ENCODE measurements at places on chromosomes 16 and 17.

DNA sequence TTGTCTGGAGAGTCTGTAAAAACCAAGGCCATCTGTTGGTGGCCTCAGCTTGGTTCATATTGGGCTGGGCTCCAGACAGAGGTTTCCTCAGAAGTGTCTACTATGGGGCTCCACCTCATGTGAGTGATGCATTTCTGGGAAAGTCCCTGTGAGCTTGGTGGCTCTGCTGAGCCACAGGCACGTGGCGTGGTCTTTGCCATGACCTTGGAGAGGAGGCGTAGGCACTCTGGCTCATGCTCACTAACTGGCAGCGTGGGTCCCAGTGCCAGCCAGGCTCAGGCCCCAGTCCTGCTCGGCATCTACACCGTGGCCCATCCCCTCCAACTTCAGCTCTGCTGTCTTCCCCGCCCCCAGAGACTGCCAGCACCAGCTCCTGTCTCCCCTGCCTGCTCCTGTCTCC is 10.7 kb upstream of the SMTNL2 start:
- DNase-seq, result peak; percentile 13

- DNase-seq, result no peak
These were observed 6.2 kb downstream of the SLC47A1 start for GRCh38 chr17:19539841-19540311.

DNA sequence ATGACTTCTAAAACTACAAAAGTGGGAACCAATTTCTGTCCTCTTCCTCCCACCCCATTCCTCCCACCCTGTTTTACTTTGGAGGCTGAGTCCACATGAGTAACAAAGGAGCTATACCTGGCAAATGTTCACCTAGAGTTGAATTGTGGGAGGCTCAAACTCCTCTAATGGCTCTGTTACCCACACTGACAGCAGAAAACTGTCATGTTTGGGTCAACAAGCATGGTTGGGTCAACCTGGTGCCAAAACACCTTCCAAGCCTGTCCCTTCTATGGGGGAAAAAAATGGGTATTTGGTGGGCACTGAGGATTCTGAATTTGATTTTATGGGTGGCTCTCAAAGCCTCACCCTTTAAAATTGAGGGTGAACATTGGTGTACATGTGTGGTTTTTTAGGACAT is 12.0 kb upstream of the HOXB13 start:
- no peak for DNase-seq

- DNase-seq, result no peak
These were observed 391.3 kb upstream of the CDH5 start for GRCh38 chr16:65975049-65975708.

- DNase-seq, result no peak
These were observed 137.9 kb upstream of the ZKSCAN2 start for GRCh38 chr16:25395528-25395927.

DNA sequence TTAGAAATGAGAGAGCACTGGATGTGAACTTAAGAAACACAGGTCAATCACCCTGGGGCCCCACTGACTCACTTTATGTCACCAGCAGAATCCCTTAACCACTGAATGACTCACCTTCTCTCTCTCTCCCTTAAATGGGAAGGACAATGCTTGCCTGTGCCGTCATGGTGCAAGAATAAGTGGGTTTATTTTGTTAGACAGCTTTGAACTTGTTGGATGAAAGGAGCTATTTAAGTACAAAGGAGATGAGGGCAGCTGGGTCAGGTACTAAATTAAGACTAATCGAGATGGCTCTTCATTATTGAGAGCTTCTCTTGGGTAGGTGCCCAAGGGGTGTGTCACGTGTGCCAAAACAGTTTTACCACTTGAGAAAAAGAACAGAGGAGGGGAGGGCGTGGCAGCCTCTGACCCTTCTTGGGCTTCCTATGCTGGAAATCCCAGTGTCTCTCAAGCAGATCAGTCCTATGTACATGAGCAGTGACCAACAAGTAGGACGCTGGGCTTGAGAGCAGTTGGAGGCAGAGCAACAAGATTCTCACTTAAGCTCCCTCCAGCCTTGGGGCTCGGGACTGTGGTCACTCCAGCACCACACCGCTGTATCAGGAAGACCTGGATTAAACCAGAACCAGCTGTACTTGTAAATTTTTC is 6.7 kb upstream of the KRT31 start:
- DNase-seq, result no peak

DNA sequence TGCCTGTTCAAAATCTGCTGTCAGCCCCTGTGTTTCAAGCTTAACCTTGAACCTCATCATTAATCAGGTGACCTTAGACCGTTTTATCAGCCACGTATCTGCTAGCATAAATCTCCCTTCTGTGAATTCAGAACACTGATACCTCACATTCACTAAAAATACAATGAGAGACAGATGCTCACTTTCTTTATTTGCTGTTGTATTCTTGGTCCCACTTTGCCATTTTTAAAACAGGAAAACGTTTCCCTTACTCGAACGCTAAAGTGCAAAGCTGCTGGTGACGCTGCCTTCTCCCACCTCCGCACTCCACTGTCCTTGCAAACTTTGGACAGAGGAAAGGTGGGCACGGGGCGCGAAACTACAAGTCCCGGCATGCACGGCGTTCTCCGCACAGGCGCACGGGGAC is 220 bp upstream of the ARHGAP44 start:
- DNase-seq, result no peak

GRCh38 chr16:35795361-35796029 is 2336.1 kb downstream of the TP53TG3F start:
- DNase-seq, result no peak

- DNase-seq, result no peak
These were observed 32.2 kb downstream of the PRSS54 start for GRCh38 chr16:58262592-58262991.

- DNase-seq, result no peak
These were observed 6.0 kb downstream of the METTL22 start for GRCh38 chr16:8627456-8627855.

DNA sequence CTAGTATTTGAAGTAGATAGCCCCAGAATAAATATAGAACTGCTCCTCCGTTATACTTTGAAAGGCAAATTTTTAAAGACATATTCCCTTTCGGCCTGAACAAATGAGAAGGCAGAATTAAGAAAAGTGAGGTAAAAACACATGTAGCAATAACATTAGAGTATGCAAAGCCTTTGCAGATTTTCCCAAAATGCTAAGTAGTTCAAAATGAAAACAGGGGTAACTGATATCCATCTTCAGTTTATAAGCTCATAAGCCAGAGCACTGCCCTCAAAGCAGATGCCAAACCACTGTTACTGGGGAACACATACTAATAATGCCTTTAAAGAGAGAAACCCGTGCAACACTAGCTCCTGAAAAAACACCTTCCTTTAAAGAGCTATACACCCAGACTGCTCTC is 51.3 kb upstream of the CLEC18B start:
- no peak for DNase-seq

DNA sequence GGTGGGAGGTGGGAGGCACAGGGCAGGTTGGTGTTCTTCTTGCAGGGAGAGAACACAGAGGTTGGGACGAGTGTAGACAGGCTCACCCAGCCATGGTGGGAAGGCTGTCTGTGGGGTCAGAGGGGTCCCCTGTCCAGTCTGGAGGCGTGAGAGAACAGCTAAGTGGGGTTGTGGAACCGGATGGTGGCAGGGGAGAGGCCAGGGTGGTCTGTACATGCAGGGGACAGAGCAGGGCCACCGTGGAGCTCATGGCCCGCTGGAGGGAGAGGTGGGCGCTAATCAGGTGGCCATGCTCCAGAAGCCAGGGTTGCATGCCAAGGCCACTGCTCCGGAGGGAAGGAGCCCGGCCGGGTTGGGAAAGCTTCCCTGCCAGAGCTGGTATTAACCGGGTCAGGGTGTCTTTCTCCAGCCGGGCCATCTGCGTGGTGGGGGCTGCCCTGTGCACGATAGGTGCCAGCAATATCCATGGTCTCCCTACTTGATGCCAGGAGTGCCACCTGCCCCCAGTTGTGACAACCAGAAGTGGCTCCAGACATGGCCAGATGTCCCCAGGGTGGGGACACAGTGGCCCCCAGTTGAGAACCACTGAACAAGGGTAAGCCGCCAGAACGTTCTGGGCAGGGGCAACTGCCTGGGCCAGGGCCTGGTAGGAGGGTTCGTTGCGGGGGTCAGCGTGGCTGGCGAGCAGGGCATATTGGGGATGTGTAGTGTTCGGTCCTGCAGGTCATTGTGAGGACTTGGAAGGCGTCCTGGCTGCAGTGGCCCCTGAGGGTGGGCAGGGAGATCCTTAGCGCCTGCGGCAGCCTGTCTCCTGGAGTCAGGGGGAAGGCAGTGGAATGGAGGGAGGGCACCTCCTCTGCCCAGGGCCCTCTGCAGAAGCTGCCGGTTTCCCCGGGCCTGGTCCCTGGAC is 5.1 kb downstream of the SNN start:
- no peak for DNase-seq

- peak; percentile 12 for DNase-seq
These were observed 1.1 kb upstream of the HAPSTR1 start for GRCh38 chr16:9090101-9090959.

DNA sequence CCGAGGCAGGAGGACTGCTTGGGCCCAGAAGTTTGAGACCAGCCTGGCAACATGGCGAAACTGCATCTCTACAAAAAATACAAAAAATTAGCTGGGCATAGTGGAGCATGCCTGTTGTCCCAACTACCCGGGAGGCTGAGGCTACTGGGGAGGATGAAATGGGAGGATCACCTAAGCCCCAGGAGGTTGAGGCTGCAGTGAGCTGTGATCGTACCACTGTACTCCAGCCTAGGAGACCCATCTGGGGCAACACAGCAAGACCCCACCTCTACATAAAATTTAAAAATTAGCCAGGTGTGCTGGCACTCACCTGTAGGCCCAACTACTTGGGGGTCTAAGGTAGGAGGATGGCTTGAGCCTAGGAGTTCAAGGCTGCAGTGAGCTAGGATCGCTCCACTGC is 1.8 kb downstream of the PAM16 start:
- no peak for DNase-seq

DNA sequence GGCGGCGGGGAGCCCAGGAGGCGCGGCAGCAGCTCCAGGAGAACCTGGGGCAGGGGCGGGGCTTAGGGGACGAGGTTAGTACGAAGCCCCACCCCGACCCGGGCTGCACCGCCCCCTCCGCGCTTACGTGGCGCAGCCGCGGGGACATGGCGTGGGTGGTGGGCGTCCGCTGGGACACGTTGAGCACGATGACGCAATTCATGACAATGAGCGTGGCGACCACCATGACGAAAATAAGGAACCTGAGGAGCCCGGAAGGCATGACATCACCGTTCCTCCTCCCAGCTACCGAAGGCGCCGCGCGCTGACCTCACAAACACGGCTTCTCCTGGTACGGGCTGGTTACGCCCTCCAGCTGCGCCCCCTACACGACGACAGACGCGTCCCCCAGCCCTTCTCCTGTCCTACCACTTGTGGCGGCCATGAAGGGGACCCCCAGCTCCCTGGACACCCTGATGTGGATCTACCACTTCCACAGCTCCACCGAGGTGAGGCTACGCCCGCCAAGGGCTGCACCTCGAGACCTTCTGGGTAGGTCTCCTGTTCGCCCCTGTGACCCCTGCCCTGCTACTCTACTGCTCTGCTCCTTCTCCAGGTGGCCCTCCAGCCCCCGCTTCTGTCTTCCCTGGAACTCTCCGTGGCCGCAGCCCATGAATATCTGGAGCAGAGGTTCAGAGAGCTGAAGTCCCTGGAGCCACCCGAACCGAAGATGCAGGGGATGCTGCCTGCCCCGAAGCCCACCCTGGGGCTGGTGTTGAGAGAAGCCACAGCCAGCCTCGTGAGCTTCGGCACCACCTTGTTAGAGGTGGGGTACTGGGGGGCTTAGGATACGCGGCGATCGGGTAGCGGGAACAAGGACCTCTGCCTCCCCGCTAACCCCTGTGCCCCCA is at the start of gene C17orf107:
TSS of gene C17orf107 (plus strand) at position 196 of the 890 bp plus-strand sequence. CDS start at position 423, 227 bp downstream.
- DNase-seq, result peak; percentile 93

DNA sequence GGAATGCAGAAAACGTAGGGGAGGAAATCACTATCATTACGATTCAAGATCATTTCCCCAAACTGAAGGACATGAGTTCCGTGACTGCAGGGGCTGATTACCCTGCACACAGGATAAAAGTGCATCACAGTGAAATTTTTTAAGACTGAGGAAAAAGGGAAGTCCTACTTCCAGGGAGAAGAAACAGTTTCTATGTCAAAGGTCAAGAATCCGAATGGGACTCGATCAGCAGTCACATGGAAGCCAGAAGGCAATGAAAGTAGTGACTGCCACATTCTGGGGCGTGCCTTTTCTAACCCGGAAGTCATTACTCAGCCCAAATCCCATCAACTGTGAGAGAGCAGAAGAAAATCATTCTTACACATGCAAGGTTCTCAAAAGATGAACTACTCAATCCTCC is 12.1 kb downstream of the ZZEF1 start:
- no peak for DNase-seq

DNA sequence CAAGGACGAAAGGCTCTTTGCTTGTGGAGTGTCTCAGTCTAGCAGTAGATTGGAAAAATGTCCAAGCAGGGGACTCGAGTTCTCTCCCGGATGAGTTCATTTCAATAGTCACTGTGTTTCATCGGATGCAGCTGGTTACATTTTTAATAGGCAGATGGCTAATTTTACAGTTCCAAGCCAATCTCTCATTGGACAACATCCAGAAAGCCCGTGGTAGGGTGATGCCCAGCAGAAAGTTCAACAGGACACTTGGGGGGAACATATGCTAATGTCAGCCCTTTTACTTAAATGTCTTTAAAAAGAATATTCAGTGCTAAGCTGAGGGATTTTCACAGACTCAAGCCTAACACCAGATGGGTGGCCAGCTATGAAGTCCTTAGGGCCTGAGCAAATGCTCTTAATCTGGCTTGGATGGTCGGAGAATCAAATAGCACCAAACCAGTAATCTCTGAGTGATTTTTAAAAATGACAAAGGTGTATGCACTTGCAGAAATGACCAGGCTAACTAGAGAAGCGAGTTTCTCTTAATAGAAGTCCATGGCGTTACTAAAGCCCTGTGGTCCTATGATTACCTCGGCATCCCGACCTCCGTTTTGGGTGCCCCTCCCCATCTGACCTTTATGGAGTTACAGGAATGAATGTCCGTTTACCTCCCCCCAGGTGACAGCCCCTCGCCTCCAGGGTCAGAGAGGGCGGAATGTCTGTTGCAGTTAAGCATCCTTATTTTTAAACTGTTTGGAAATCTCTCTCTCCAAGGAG is 289.2 kb upstream of the SALL1 start:
- DNase-seq, result no peak

- DNase-seq, result no peak
These were observed 158.3 kb downstream of the NTN1 start for GRCh38 chr17:9179602-9180001.

GRCh38 chr16:75038036-75038858 is 39.4 kb downstream of the ZNRF1 start:
- DNase-seq, result no peak

DNA sequence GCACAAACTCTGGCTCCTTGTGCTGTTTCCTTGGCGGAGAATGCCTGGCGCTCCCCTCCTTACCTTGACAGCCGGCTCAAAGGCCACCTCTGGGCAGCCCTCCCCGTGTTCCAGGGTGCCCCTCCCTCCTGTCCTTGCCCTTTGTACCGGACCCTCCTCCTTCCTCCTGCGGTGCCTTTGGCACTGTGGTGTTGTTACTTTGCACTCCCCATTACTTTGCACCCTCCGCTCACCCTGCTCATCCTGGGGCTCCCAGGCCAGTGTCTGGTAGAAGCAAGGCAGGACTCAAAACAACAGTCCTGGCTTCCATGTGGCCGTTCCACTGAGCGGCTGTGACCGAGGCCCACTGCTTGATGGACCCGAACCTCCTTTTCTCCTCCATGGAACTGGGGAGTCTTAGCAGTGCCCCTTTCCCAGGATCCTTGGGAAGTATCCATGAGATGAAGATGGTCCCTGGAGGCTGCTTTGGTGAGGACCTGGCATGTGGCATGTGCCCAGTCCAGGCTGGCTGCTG is 147.8 kb downstream of the CMIP start:
- no peak for DNase-seq

GRCh38 chr17:68033636-68034451 is 1.7 kb upstream of the KPNA2 start:
- no peak for DNase-seq

All from effector CD4-positive, alpha-beta T cell (primary cell).